Stimulated activated CD8-positive, alpha-beta memory T cell treated with anti-CD3 and anti-CD28 coated beads, Interleukin-7, amount 100 ng/mL, for 1 hour (primary cell): ENCODE measurements at places on chromosomes 12 and 14.

- peak; percentile 48 for DNase-seq
These were observed 52.3 kb upstream of the TMEM263 start for GRCh38 chr12:106903241-106903945.

DNA sequence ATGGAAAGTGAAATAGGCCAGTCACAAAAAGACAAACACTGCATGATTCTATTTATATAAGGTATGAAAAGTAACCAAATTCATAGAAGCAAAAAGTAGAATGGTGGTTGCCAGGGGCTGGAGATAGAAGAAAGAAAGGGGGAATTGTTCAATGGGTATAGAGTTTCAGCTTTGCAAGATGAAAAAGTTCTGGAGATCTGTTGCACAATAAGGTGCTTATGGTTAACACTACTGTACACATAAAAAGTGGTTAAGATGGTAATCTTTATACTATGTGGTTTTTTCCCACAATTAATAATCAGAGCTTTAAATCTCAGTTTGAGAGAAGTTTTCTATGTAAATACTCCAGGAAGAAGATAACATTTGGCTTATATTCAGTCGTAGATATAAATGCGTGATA, 73.4 kb downstream of the SLC38A4 start:
- no peak for DNase-seq

DNA sequence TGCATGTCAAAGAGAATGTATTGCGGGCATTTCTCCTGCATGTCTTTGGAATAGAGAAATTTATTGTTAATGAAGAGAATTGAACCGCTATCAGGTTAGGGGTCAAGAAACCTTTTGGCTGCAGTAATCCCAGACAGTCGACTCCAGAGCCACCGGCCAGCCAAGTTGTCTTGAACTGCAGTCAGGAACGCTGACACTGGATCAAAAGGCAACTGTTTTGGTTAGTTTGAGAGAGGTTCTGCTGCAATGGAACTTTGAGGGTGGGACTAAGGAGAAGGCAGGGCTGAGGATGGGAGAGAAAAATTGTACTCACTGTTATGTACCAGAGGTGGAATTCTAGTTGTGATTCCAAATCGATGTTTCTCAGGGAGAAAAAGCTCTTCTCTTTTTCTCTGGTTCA, 28.2 kb downstream of the PPFIBP1 start:
- DNase-seq, result no peak

- no peak for DNase-seq
These were observed 113.0 kb downstream of the GLT1D1 start for GRCh38 chr12:128966203-128966810.

GRCh38 chr12:101855364-101855884, 22.0 kb upstream of the DRAM1 start:
- no peak for DNase-seq

- DNase-seq, result no peak
These were observed 838.3 kb upstream of the NOVA1 start for GRCh38 chr14:27435923-27436670.

- DNase-seq, result no peak
These were observed 65.9 kb downstream of the ACACB start for GRCh38 chr12:109182041-109182839.
